MM.1S (cell line): ENCODE measurements at places on chromosomes 6 and 20.

DNA sequence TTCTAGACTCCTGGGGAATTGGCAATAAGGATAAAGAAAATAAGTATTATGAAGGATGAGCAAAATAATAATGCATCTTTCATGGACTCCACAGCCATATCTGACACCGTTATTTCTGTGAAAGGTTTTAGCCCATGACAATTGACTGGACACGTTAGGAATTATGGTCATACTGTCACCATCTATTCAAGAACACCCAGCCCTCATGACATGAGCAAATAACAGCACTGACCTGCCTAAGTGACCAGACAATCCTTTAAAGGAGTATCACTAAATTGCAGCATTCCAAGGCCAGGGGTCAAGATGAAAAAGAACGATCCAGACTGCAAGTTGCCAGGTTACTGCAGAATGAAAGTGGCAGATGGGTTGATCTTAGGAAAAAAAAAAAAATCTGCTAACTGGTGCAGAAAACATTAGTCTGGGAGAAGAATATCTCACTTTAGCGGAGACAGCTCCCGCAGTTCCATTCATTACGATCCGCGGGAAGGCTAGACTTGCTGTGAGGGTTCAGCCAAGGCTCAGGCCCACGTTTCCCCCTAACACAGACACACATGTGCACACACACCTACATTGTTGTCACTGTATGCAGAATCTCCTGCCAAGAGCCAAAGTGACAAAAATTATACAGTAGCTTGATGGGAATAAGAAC is 237.7 kb upstream of the AGPAT4 start:
- H3K27me3 ChIP-seq, result no peaks in the 10 kb centered on the region
- no peaks in the 10 kb centered on the region for H3K4me1 ChIP-seq
- no peak overlapping the region for H3K4me3 ChIP-seq

DNA sequence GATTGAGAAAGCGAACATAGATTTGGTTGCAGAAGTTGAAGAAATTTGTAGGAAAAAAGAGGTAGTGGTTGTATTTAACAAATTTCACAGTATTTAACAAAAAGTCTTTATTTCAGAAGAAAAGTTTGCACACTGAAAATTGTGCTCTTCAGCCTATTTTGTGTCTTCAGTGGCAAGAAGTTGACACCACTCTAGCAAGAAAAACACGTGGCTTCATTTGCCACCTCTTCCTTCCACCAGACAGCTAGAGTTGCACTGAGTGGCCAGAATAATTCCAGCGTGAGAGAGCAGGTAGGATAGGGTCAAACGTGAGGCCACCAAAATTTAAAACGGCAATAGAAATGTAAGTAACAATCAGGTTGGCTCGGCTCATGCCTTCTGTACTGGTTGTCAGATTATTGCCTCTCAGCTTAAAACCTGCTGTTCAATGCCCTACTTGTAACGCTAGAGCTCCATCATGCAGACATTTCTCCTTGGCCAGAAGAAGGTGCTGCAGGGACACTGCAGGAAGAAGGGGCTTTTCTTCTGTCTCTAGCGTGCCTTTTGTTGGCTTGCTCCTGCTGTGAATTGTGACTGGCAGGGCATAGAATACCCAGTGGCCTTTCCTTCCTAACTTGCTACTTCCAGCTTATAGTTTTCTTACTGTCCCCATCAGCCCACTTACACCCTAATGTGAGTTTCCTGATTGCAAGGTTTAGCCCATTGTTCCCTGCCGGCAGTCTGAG is 12.1 kb downstream of the TRAPPC3L start:
- no peaks in the 10 kb centered on the region for H3K36me3 ChIP-seq
- no peaks in the 10 kb centered on the region for H3K4me1 ChIP-seq
- no peak overlapping the region for H3K4me3 ChIP-seq
- no peaks in the 10 kb centered on the region for H3K27me3 ChIP-seq
- DNase-seq, result no peak

DNA sequence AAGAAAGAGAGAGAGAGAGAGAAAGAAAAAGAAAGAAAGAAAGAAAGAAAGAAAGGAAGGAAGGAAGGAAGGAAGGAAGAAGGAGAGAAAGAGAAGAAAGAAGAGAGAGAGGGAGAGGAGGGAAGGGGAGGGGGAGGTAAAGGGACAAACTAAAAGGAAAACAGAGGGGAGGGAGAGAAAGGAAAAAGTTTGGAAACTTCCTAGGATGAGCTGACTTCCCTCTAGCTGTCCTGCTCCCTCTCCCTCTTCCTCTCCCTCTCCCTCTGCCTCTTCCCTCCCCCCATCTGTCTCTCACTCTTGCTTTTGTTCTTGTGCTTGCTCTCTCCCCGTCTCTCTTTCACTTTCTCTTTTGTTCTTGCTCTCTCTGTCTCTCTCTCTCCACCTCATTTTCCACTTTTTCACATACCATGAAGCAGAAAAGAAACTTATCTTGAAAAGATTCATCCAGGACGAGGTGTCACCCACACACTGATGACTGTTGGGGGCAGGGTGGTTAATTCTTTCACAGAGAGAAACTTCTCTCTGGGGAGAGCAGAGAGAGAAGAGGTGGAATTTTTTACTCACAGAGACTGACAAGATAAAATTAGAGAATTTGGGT is 56.4 kb upstream of the DUSP22 start:
- peaks cover 11% of the 10 kb centered on the region for H3K4me1 ChIP-seq
- peak overlapping the region; percentile 49; the same call in 1 of the 2 replicates for H3K27ac ChIP-seq
- H3K27me3 ChIP-seq, result no peaks in the 10 kb centered on the region
- DNase-seq, result peak; percentile 80

DNA sequence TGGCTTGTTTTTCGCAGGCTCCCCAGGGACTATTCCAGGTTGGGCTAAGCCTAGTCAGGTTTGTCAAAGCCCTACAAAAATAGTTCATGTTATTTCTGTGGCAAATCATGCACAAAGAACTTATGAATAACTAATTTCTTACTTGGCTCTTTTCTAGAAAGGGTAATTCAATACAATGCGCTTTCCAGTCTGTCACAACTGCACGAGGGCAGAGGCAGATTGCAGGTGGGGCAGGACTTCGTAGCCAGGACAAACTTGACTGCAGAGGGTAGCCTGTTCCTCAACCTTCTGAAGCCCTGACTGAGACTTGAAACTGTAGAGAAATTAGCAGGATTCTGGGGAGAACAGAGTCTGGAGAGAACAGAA is 253.5 kb downstream of the QKI start:
- H3K27ac ChIP-seq, result peak overlapping the region; percentile 8; the same call in 1 of the 2 replicates
- no peaks in the 10 kb centered on the region for H3K36me3 ChIP-seq
- no peak overlapping the region for H3K4me3 ChIP-seq
- H3K4me1 ChIP-seq, result no peaks in the 10 kb centered on the region
- no peak for DNase-seq

DNA sequence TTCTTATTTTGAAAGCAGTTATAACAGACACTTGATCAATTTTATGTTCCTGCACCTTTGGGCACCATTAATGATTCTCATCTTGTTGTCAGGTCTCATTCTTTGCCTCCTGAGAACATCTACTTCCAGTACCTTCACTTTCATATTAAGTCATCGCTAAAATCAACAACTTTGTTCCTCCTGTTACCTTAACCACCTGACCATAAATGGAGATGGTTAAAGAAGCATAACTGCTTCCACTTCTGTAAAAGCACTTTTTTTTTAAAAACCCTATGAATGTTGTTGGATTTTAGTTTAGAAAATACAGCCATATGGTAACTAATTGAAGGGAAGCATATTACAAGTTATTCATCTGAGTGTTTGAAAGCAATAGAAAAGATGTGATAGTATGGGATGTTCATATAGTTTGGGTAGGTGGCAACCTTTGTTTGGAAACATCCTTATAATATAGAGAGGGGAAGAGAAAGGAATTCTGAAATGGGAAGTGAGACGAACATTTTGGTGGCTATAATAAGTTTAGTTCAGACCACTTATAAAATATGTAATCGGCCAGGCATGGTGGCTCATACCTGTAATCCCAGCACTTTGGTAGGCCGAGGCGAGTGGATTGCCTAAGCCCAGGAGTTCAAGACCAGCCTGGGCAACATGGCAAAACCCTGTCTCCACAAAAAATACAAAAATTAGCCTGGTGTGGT is 53.9 kb downstream of the AFG1L start:
- no peaks in the 10 kb centered on the region for H3K27me3 ChIP-seq
- peak; percentile 38 for DNase-seq
- H3K4me3 ChIP-seq, result no peak overlapping the region
- H3K27ac ChIP-seq, result peak overlapping the region; percentile 17; the same call in 1 of the 2 replicates
- H3K36me3 ChIP-seq, result no peaks in the 10 kb centered on the region
- H3K4me1 ChIP-seq, result peaks cover 14% of the 10 kb centered on the region

GRCh38 chr6:101582792-101583191 is 189.3 kb downstream of the GRIK2 start:
- H3K27me3 ChIP-seq, result no peaks in the 10 kb centered on the region
- no peak overlapping the region for H3K4me3 ChIP-seq
- no peak overlapping the region for H3K27ac ChIP-seq
- no peaks in the 10 kb centered on the region for H3K4me1 ChIP-seq
- no peaks in the 10 kb centered on the region for H3K36me3 ChIP-seq
- no peak for DNase-seq

DNA sequence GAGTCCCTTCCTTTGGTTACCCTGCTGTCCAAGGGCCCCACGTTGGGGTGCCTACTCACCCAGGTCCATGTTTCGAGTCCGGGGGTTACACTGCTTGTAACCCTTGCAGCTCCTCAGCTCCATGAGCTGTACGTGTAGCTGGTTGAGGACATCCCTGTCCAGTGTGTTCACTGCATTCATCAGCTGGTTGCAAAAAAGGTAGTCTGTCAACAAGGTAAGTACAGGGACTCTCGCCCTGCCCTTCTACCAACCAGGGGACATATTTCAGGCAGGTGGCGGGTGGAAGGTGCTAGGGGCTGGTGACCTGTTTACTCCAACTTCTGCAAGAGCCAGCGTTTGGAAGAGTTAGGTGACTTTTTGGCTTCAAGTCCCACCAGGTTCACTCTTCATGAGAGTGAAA is 123.6 kb downstream of the SULF2 start:
- no peaks in the 10 kb centered on the region for H3K27me3 ChIP-seq
- no peak overlapping the region for H3K4me3 ChIP-seq
- no peaks in the 10 kb centered on the region for H3K4me1 ChIP-seq

DNA sequence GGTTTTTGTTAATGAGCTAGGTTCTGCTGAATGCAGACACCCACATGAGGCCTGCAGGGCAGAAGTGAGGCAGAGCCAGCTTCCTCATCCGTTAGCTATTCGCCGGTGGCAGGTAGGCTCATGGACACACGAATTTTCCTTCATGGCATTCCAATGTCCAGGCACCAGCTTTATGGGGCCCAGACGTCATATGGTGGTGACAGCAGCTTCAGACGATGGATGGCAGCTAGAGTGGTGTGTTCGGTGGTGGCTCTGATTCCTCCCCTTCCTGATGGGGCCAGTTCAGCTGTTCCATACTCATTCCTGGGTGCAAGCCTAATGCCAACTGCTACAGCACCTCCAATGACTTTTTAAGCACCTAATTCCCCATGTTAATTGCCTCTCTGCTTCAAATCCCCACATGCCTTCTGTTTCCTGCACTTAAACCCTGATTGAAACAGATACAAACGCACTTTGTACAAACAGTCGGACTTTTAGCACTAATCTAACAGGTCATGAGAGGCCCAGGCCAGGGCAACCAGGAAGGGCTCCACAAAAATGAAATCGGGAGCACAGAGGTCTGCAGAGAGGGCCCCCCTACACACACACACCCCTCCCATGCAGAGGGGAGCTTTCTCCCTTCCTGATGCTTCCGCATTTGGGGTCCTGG is 35.7 kb upstream of the MLN start:
- peaks cover 15% of the 10 kb centered on the region for H3K4me1 ChIP-seq
- no peaks in the 10 kb centered on the region for H3K36me3 ChIP-seq
- peaks cover 3% of the 10 kb centered on the region; the same call in 1 of the 2 replicates for H3K27me3 ChIP-seq
- H3K4me3 ChIP-seq, result no peak overlapping the region

DNA sequence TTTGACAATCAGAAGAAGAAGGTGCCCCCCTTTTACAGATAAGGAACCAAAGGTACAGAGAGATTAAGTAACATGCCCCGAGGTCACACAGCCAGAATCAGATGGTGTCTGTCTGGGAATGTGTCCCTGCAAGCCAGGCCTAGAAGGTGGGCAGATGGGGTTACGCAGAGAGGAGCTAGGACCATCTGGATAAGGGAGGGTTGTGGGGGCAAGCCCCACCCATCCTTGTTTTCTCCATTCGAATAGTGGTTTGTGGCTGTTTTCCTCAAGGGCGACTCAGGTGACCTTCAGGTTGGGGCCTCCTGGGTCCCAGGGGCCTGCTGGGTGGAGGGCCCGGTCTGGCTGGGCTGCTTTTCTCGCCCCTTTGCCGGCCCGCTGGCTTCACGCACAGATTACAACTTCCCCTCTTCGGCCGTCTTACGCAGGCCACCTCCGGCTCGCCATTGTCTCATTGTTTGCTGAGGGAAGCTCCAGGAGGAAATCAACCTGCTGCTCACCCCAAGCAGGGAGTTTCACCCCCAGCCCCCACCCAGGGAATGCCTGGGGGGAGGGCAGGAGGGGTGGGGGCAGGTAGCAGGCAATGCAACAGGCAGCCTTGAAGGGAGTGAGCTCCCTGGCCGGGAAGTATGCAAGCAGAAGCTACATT is 30.8 kb upstream of the CSNK2A1 start:
- no peak overlapping the region for H3K27ac ChIP-seq
- no peak overlapping the region for H3K4me3 ChIP-seq
- no peaks in the 10 kb centered on the region for H3K4me1 ChIP-seq
- no peak for DNase-seq
- no peaks in the 10 kb centered on the region for H3K36me3 ChIP-seq
- H3K27me3 ChIP-seq, result peaks cover 7% of the 10 kb centered on the region; the same call in 1 of the 2 replicates

GRCh38 chr6:161216616-161217205 is 57.1 kb downstream of the AGPAT4 start:
- H3K27me3 ChIP-seq, result no peaks in the 10 kb centered on the region
- H3K36me3 ChIP-seq, result no peaks in the 10 kb centered on the region
- no peak overlapping the region for H3K4me3 ChIP-seq
- no peak for DNase-seq

DNA sequence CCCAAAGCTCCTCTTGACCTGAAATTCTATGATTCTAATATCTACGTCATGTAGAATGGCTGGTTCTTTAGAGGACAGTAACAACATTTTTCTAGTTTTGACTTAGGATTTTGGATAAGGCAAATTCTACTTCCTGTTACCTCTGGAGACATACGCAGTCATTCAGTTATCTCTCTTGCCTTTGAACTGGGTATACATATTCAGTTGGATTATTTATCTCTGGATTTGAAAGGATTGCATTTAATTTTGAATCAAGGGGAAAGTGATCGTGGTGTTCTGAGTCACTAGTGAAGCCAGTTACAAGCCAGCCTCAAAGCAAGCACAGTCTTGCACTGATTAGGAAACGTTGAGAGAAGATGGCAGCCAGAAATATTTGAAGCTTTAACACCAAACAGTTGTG is 35.3 kb upstream of the BCAS1 start:
- no peaks in the 10 kb centered on the region for H3K36me3 ChIP-seq
- H3K27ac ChIP-seq, result no peak overlapping the region
- no peak overlapping the region for H3K4me3 ChIP-seq
- no peaks in the 10 kb centered on the region for H3K4me1 ChIP-seq
- no peaks in the 10 kb centered on the region for H3K27me3 ChIP-seq

DNA sequence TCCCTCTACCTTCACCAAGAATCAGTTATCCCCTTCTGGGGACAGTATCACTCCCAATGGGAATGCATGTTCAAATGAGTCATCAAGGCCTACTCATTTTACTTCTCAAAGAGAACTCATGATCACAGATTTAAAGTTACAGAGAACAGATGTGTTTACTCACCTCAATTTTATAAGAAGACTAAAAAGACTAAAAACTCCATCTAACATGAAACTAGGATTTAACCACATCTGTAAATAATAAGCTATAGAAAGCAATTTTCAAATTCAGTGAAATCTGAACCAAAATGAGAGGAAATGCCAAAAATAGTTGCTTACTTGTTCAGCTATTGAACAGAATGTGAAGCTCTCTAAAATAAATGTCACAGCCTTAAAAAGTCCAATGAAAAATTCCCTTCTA is 300.1 kb upstream of the KCNQ5 start:
- no peaks in the 10 kb centered on the region; the same call in 1 of the 2 replicates for H3K27me3 ChIP-seq
- DNase-seq, result no peak
- no peak overlapping the region for H3K4me3 ChIP-seq
